Activated T-helper 1 cell treated with anti-CD3 and anti-CD28 coated beads, Interleukin-2, amount 50 U/mL, for 16 hours (primary cell): ENCODE measurements at places on chromosomes 16 and 17.

GRCh38 chr17:5184288-5184687, 7.4 kb downstream of the ZNF594 start:
- DNase-seq, result no peak

DNA sequence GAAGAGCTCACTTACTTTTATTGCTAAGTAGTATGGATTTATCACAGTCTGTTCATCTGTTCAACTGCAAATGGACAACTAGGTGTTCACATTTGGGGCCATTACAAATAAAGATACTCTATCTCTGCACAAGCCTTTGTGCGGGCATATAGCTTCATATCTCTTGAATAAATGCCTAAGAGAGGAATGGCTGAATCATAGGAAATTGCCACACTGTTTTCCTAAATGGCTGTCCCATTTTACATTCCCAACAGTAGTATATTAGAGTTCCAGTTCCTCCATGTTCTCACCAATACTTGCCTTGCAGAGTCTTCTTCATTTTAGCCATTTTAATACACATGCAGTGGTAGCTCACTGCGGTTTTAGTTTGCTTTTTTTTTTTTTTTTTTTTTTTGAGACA, 20.5 kb downstream of the NSMCE1 start:
- DNase-seq, result no peak

- DNase-seq, result no peak
Observed at GRCh38 chr17:43570518-43570928, 24.4 kb upstream of the ETV4 start.

- DNase-seq, result peak; percentile 50
Observed at GRCh38 chr16:89122322-89122851, 28.7 kb downstream of the ACSF3 start.

DNA sequence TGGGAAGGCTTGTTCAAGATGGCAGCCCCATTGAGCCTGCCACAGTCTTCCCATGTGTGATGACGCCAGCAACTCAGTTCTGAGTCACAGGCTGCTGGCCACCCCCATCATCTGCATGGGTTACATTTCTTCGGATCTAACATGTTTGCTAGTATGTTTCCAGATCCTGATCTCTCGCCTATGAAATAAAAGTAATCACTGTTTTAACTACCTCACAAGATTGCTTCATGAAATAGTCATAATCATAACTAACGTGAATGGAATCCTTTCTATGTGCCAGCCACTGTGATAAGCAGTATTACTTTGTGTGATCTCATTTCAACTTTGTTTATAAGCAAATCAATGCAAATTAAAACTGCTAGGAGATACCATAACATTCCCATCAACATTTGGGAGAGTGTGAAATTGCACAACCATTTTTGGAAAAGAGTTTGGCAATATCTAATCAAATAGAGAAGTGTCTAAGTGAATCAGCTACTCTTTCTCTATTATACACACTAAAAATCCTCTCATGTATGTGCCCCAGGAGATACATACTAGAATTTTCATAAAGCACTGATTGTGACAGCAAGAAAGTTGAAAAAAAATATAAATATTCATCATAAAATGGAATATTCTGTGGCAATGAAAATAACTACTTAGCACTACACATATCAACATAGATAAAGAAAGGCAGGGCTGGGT, 300.2 kb upstream of the IRX5 start:
- no peak for DNase-seq

- DNase-seq, result no peak
Observed at GRCh38 chr17:80794281-80795089, 197.2 kb upstream of the CHMP6 start.

- no peak for DNase-seq
Observed at GRCh38 chr17:69287168-69287567, 39.8 kb downstream of the ABCA5 start.

DNA sequence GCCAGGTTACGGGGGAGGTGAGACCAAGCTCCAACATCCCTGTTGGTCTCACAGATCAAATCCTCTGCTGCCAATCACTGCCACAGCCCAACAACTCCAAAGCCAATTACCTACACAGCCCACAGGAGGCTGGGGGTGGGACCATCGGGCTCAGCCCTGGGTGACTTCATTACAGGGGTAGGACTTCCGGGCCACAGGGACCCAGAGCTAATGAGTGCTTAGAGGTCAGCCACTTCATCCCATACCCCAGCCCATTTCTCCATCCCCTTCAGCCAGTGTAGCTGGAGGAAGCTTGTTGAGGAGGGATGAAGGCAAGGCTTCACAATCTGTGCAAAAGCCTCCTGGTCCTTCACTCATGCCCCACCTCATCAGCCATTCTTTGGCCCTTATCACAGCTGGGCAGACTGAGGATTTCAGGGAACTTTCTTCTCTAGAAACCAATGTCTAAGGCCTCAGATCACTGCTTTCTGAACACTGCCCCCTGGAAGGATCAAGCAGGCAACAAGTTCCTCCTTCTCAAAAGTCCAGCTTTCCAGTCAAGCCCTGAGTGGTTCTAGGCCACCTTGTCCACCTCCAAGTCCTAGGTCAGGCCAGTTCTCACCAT, 5.8 kb downstream of the FOXN1 start:
- DNase-seq, result no peak
